ENCODE measurements at places on chromosomes 6 and 20. TPM values are rescaled to one million over a fixed set of nuclear protein-coding genes. Genes with fewer than 3 reads are reported as not detected.

SIRPA gene
- 4.4 TPM for total RNA-seq

DNA sequence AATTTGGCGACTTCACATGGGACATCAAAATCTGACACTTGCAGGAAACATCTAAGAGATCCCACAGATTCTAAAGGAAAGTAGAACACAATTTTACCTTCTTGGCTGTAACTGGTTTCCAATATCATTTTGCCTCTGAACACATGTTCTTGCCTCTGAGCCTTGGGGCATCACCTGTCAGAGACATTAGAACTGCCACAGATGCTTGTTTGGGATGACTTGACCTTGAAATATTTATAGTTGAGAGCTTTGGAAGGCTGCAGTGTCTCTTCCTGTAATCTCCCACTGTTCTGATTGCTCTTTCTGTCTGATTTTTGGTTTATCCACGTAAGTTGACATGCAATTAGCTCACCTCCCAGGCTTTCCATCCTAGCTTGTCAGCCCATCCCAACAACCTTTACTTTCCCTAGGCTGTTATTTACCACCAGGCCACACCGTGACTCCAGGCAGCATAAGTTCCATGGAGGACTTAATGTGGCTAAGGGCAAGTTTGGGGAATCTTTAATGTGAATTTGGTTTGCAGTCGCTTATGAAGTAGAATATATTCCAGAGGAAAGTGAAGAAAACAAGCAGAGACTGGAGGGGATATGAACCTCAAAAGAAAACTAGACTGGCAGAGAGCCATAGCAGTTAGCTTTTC, 256.5 kb upstream of the RIN2 start:
- H3K36me3 ChIP-seq: no peaks in the 10 kb centered on the region
- no peak overlapping the region for H3K27ac ChIP-seq
- H3K4me3 ChIP-seq: no peak overlapping the region
- no peaks in the 10 kb centered on the region for H3K4me1 ChIP-seq
- H3K27me3 ChIP-seq: no peaks in the 10 kb centered on the region

DNA sequence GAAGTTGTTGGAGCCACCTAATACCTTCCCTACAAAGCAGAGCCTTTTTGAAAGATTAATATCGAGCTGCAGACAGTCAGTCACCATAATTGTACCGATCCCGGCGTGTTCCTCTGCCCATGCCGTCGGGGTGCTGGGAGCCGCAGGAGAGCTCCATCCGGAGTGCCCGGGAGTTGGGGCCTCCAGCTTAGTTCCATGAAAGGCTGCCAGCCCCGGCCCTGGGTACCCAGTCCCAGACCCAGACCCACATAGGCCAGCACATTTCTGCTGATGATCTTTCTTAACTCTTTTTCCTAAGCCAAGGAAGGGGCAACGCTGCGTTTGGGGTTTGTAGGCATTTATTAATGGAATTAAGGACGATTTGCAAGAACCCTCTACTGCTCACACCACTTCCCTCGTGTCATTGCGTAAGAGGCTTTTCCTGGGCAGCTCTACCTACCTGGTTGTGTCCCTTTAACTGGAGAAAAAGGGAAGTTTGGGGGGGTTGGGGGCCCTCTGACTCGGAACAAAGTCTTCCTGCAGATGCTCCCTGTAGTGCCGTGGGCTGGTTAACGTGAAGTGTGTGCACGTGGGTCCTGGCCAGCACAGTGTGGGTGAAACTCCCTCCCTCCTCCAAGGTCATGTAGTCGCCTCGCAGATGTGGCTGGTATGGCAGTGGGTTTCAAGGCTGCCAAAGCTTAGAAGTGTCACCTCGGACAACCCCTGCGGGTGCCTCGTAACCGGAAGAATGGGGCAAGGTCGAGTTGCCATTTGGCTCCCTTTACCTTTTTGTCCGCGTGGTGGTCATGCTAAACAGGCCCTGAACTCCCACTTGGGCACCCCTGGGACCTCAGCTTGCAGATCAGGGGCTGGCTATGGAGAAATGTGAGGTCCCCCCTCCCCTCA, 54.3 kb upstream of the APCDD1L start:
- no peaks in the 10 kb centered on the region for H3K4me1 ChIP-seq
- no peak overlapping the region for H3K27ac ChIP-seq
- no peaks in the 10 kb centered on the region for H3K27me3 ChIP-seq
- H3K4me3 ChIP-seq: no peak overlapping the region
- DNase-seq: no peak

DNA sequence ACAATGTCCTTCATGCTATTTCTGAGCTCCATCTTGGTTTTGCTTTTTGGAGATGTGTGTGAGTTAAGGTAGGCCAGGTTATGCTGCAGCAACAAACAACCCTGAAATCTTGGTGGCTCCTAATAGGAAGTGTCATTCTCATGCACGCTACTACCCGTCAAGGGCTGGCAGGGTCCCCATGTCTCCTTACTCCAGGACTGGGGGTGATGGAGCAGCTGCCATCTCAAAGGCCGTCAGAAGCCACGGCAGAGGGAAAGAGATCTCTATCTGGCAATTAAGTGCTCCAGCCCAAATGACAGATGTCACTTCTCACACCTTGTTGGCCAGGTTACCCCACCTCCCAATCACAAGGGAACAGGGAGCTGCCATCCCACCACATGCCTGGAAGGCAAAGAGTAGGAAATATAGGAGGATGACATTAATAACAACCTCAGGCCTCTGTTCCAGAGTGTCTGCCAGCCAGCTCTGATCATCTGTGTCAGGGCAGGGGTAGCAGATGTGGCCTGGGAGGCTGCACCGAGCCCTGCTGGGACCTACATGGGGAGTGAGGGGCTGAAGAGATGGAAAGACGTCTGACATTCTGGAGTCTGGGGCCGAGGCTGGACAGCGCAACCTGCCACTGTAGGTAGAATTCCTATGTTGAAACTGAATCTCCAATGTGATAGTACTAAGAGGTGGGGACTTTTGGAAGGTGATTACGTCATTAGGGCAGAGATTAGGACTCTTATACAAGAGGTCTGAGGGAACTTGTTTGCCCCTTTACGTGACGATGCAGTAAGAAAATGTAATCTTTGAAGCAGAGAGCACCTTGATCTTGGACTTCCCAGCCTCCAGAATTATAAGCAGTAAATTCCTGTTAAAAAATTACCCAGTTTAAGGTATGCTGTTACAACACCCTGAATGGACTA, 4.8 kb upstream of the SDCBP2 start:
- peak; percentile 33 for DNase-seq
- H3K27me3 ChIP-seq: no peaks in the 10 kb centered on the region
- H3K4me1 ChIP-seq: no peaks in the 10 kb centered on the region
- no peak overlapping the region for H3K27ac ChIP-seq
- 0 out of 2 replicates have a peak, but pooled peaks cover 3% of the 10 kb centered on the region for H3K36me3 ChIP-seq

Measured in H1 (cell line).